Kidney epithelial cell (primary cell): ENCODE measurements at places on chromosomes 6 and 20.
A peak's percentile ranks its signal among the peaks of the same experiment; 100 is the strongest.

DNA sequence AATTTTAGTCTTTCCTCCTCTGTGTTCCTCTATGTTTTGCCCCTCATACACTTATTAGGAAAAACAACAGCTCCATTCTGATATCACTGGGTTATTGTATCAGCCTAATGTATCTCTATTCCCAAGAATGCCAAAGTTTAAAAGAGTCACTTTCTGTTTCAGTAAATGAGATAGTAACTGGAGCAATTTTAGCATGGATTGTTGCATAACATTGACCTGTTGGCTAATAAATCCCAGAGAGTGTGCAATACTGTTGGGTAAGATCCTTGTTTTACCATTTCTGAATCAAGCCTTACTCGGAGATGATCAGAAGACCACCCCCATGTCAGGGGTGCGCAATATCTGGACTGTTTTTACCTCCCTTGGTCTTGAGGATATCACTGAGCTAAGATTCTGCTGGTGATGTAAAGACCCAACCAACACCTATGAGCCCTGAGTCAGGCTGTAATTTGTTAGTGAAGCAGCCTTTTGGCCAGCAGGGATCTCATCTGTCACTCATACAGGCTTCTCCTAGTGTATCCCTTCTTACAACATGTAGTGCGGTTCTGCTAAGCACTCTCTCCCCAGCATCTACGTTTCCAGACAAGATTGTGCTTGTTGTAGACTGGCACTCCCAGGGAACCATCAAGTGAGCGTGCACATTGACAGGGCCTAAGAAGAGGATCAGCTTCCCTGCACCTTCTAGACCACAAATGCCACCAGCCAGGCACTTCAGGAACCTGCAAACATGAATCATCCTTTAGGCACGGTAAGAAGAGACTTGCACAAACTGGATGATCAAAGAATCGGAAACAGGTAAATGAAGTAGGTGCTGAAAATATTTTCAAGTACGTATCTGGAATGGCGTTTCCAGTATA is 11.5 kb upstream of the IPCEF1 start:
- no peak for DNase-seq

- no peak for DNase-seq
Measured at GRCh38 chr6:107718341-107718740, 105.8 kb downstream of the SCML4 start.

DNA sequence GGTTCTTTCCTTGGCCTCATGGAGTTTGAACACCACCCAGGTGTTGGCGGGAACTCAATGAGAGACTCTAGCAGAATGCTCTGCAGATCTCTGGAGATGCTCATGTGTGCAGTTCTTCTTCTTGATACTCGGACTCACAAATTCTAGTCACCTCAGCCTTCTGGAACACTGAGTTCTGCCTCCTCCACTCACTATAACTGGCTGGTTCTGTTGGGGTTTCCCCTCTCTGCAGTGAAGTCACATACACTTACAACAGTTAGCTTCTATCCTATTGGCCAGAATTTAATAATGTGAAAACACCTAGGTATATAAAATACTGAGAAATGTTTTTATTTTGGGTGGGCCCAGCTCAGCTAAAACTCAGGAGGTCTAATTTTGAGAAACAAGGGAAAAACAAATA is 109.6 kb upstream of the HIVEP1 start:
- no peak for DNase-seq

- DNase-seq: peak; percentile 75
Measured at GRCh38 chr20:10558635-10559187, 115.1 kb downstream of the JAG1 start.

GRCh38 chr6:53010504-53010903 is 15.4 kb upstream of the GSTA4 start:
- no peak for DNase-seq

GRCh38 chr6:55584654-55585354 is 5.8 kb upstream of the HMGCLL1 start:
- no peak for DNase-seq

GRCh38 chr6:111338843-111339242 is 144.2 kb downstream of the REV3L start:
- no peak for DNase-seq

DNA sequence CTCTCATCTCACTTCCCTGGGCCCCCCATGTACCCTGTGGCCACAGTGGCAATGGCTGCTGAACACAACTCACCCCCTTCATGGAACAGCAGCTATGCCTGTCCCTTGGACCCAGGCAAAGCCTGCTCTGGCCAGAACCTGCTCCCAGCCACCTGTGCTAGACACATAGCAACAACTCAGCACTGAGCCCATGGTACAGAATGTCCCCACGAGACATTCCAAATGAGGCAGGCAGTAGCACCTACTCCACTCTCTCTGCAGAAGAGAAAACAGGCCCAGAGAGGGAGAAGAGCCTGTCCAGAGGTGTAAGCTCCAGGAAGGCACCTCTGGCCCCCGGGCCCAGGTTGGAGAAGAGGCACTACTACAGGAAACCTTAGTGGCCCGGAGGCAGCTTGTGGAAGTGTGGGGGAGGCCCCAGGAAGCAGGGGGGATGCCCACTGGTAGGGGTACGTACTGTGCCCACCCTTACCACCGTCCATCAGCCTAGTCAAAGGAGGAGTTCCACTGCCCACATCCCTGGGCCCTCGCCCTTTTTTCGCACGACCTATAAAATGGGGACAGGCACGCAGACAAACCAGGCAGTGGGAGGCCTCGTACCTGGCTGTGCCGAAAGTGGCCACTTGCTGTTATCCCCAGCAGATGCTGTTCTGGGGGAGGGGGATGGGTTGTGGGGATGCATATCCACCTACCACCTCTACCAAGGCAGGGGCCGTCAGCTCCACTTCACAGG is 97.2 kb downstream of the ASXL1 start:
- no peak for DNase-seq

- DNase-seq: peak; percentile 7
Measured at GRCh38 chr6:110738899-110739365, 76.3 kb downstream of the CDK19 start.

GRCh38 chr20:43827940-43828562 is 86.6 kb upstream of the TOX2 start:
- DNase-seq: no peak
